ENCODE measurements at places on chromosomes 6 and 20. TPM values are rescaled to one million over a fixed set of nuclear protein-coding genes. Genes with fewer than 3 reads are reported as not detected.

PROKR2 gene
- total RNA-seq: not detected

C6orf47 gene
- total RNA-seq: 11.5 TPM

LY6G6C gene
- not detected for total RNA-seq

PPP2R5D gene
- 25.7 TPM for total RNA-seq

CLVS2 gene
- 0.17 TPM for total RNA-seq

TMEM217 gene
- 0.82 TPM for total RNA-seq

C2 gene
- total RNA-seq: 0.46 TPM

FAM83C gene
- 0.14 TPM for total RNA-seq

FAM162B gene
- not detected for total RNA-seq

OPN5 gene
- total RNA-seq: not detected

ZNF334 gene
- not detected for total RNA-seq

PKIB gene
- 0.71 TPM for total RNA-seq

SMLR1 gene
- total RNA-seq: not detected

CNBD2 gene
- 6.1 TPM for total RNA-seq

TSPO2 gene
- total RNA-seq: not detected

CALHM4 gene
- not detected for total RNA-seq

WFDC5 gene
- total RNA-seq: not detected

PRICKLE4 gene
- 1.2 TPM for total RNA-seq

SRSF6 gene
- total RNA-seq: 109 TPM

OPRM1 gene
- total RNA-seq: not detected

EPPIN gene
- total RNA-seq: not detected

CLPSL1 gene
- total RNA-seq: not detected

SIRPA gene
- 20.8 TPM for total RNA-seq

LYRM4 gene
- total RNA-seq: 37.1 TPM

CASS4 gene
- 0.12 TPM for total RNA-seq

BTNL2 gene
- not detected for total RNA-seq

MBOAT1 gene
- 3.5 TPM for total RNA-seq

VNN1 gene
- total RNA-seq: 0.15 TPM

PRKN gene
- not detected for total RNA-seq

FAM83B gene
- not detected for total RNA-seq

HLA-DQA1 gene
- total RNA-seq: not detected

UBD gene
- 0.61 TPM for total RNA-seq

RTEL1 gene
- total RNA-seq: 7.2 TPM

MAVS gene
- 24.4 TPM for total RNA-seq

EPHA7 gene
- 0.15 TPM for total RNA-seq

HMGCLL1 gene
- 0.08 TPM for total RNA-seq

GGTLC1 gene
- not detected for total RNA-seq

EYA2 gene
- total RNA-seq: 2.4 TPM

MRAP2 gene
- total RNA-seq: 1.8 TPM

All from A549 treated with Hydrocortisone at 1 μM for 4 hours (cell line).